Stimulated activated CD4-positive, alpha-beta T cell treated with anti-CD3 and anti-CD28 coated beads, Interleukin-4, amount 100 ng/mL, for 1 hour (primary cell): ENCODE measurements at places on chromosomes 2 and 18.

DNA sequence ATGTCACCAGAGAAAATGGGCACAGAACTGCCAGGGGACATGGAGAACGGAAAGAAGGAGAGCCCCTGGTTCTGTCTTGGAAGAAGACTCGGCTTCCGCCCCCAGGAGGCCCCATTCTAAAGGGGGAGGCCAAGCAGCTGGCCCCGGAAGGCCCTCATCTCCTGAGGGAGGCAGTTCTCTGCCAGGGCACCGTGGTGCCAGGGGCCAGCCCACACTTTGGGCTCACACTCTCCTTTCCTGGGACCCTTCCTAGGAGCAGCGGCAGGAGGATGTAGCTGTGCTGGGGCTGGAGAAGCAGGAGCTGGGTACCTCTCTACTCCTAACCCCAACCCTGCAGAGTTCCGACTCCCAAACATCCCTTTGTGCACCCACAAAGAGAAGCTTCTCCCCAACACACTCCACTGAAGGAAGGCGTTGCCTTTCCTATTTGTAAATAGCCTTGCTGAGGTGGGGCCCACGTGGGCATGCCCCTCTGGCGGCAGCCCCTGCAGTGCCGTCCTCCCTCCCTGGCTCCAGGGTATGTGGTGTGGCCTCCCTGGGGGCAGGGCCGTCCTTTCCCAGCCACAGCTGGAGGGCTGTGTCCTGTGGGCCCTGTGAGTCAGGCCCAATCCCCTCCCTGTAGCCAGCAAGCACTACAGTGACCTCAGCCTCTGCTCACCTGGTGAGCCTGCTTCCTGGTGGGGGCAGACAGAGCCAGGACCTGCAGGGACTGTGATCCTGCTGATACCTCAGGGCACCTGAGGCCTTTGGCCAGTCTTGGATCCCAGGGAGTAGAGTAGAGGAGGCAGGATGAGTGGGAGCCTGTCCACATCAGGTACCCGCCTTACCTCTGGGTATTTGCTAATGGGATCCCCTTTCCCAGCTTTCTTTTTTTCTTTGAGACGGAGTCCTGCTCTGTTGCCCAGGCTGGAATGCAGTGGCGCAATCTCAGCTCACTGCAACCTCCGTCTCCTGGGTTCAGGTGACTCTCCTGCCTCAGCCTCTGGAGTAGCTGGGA is 26.6 kb downstream of the ZFP36L2 start:
- no peak for DNase-seq

DNA sequence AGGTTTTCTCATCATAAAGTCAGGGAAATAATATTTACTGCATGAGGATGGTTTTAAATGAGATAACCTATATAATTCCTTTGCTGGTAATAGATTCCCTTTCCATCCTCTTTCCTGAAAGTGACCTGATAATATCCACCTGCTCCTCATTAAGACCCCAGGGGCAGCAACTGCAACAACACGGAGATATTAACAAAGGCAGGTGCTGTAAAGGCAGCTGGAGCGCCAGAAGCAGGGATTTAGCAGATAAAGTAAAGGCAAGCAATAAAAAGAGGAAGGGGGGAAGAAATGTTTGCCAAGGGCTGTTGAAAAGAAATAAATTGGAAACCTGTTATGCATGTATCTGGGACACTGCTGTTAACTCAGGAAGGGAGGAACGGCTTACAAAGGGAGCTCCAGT is 472.6 kb upstream of the KLHL29 start:
- DNase-seq = no peak

DNA sequence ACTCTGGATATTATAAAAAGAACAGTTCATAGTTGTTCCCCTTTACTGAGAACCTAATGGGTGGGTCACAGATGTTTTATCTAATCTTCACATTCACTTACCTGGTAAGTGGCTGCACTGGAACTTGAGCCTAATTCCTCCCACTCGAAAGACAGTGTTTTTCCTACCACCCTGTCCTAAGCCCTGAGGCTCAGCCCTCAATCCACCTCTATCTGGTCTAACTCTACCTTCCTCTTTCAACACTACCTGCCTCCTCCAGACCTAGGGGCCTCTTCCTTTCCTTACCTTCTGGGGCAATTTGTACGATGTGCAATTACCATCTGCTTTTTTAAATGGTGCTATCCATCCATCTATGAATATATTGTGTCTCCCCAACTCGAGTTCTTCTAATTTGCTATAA is 9.7 kb upstream of the KIF3C start:
- no peak for DNase-seq

- peak; percentile 66 for DNase-seq
These were observed 31.5 kb downstream of the ACVR1C start for GRCh38 chr2:157596992-157597681.
